ENCODE measurements at places on chromosomes 7 and 10.

GRCh38 chr10:76522547-76522946, 1091.1 kb downstream of the LRMDA start:
- DNase-seq: no peak

DNA sequence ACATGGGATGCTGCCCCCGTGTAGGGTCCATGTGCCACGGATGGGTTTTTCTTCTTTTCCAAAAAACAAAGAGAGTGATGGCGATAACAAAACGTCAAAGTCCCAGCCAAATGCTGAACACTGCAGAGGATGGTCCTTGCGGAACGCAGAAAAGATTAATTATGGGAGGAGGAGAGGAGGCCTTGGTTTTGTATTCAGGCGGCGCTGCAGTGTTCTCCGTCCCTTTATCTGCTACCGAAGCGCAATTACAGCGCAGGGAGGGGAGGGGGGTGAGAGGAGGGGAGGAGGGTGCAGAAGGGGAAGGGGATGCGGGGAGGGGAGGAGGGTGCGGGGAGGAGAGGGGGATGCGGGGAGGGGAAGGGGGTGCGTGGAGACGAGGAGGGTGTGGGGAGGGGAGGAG, 131.8 kb upstream of the PRKCQ start:
- DNase-seq: no peak

- no peak for DNase-seq
Measured at GRCh38 chr7:79420464-79420863, 33.0 kb downstream of the MAGI2 start.

DNA sequence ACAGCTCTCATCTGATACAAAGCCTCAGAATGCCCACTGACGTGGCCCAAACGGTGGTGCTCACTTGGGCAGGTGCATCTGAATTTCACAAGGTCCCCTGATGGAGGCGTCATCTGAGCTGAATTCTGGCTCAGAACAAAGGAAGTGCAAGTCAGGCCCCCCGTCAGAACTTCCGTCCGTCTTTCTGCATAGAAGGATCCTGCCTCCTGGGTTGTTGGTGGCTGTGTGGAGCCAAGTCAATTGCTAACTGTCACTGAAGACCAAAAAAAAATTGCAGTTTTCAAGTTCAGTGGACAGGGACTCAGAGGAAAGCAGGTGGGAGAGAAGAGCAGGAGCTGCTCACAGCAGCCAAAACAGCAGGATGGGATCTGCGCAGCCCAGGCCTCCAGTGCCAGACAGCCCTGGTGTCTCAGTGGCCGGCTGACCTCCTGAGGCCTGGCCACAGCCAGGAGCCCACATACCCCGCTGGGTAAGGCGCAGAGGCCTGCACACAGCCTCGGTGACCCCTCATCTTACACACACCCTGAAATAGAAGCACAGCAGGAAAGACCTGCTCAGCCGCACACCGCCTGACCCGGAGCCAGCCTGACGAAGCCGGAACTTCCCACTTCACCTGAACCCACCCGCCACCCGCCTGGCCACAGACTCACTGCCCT, 49.4 kb downstream of the PYROXD2 start:
- DNase-seq: no peak

GRCh38 chr10:119981826-119982225, 89.3 kb downstream of the SEC23IP start:
- DNase-seq: no peak

DNA sequence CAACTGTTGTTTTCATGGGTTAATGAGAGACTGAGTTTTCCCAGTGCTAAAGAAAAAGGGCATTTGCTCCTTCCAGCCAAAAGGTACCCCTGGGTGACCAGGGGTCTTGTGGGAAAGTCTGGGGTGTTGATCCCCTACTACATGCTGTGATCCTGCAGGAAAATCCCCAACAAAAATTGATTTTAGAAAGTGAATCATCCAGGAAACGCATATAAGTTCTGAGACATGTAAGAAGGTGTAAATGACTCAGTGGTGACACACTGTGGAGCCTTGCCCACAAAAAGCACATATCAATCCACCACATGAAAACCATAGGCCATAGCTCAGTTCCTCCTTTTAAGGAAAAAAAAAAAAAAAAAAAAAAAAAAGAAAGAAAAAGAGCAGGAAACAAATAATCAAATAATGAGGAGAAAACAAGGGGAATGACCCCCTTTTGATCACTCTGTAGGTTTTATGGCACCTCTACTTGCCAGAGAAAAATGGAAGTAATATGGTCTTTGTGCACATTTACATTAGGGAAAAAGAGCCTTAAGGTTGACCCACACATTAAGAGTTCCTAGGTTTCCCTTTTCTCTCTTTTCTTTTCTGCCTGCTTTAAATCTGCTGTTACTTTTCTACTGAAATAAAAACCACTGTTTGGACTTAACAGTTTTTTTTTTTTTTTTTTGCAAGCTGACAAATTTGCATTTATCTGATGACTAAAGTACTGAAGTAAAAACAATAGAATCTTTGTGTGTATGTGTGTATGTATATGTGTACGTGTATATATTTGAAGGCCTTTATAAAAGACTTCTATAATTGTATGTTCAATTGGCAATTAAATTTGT, 386.0 kb downstream of the KIF20B start:
- DNase-seq: peak; percentile 21

GRCh38 chr10:30166929-30167328, 107.5 kb upstream of the JCAD start:
- DNase-seq: no peak

- no peak for DNase-seq
Measured at GRCh38 chr10:132560241-132560731, 22.7 kb downstream of the INPP5A start.

- DNase-seq: no peak
Measured at GRCh38 chr7:143410521-143411004, 1.9 kb upstream of the EPHA1 start.

DNA sequence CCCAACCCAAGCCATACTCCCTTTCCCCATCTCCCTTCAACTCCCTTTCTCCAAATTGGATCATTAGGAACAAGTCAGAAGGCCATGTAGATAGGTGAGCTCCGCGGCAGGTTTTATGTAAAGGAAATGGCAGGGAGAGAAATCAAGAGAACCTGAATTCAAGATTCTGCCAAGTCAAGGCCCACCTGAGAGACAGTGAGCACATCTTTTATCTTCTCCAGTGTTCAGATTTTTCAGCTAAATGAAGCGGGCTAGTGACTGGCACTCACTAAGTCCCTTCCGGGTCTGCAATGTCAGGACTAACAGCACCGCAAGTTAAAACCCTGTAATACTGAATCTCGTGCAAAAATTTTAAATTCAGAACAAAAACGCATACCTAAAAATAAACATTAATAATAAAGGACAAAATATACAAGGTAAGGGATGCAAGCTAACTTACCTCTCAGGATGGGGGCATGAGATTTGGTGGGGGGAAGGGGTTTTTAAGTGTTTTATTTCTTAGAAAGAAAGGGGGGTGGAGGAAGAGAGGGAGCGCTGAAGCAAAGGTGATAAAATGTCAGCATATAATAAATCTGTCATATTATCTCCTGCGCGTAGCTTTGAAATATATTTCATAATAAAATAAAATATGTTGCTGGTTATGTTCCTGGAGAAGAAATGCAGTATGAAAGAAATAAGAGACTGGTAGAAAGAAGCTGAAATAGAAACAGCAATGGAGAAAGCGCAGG, 17.6 kb downstream of the TCAF1 start:
- no peak for DNase-seq

- no peak for DNase-seq
Measured at GRCh38 chr10:73941300-73941699, 30.4 kb downstream of the PLAU start.

- no peak for DNase-seq
Measured at GRCh38 chr10:117568334-117568733, 25.8 kb downstream of the EMX2 start.

DNA sequence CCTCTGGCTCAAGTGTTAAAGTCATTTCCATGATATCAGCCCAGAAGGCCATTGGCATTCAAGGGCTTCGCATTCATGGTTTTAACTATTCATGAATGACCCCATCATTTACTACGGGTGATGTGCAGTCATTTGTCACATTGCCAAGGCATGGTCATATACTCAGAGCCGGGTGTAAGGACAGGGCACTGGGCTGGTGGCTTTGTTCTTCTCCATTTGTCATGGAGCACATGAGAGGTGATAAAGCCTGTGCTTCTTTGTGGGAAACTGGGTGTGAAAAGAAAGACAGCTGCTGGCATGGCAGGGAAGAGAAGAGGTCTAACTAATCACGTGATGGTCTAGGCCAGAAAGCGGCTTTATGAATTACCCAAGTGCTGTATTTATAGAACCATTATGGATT, 132.2 kb upstream of the PLXNA4 start:
- DNase-seq: no peak

GRCh38 chr10:88994019-88994418, 3.4 kb downstream of the FAS start:
- DNase-seq: no peak

DNA sequence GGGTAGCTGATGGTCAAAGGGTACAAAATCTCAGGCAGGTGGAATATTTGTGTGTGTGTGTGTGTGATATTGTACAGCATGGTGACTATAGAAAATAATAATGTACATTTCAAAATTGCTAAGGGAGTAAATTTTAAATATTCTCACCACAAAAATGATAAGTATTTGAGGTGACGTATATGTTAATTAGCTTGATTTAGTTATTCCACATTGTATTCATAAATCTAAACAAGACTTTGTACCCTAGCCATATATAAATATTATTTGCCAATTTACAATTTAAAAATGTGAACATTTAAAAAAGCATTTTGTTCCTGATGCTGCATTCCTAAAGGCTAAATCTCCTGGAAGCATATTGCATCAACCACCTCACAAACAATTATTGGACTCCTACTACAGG, 47.0 kb downstream of the PFKFB3 start:
- DNase-seq: no peak
